ENCODE measurements at places on chromosomes 7 and 10. TPM values are rescaled to one million over a fixed set of nuclear protein-coding genes. Genes with fewer than 3 reads are reported as not detected.
A peak's percentile ranks its signal among the peaks of the same experiment; 100 is the strongest.

Gene TEX47
- not detected for total RNA-seq

Gene GIMAP6
- total RNA-seq = 45.9 TPM

Gene SPAM1
- not detected for total RNA-seq

Gene CNPY1
- not detected for total RNA-seq

Gene CAPZA2
- total RNA-seq = 205 TPM

Gene GATA3
- 0.33 TPM for total RNA-seq

Gene C10orf90
- not detected for total RNA-seq

Gene CHST3
- total RNA-seq = 40.1 TPM

Gene CALHM3
- not detected for total RNA-seq

Gene PTPN20
- 2.3 TPM for total RNA-seq

Gene IFIT1
- 12.2 TPM for total RNA-seq

Gene GRB10
- total RNA-seq = 54.0 TPM

Gene SUV39H2
- 5.0 TPM for total RNA-seq

Gene ADRA2A
- total RNA-seq = 3.5 TPM

- peak; percentile 78 for DNase-seq
Measured at GRCh38 chr10:35716776-35717175, 74.7 kb upstream of the FZD8 start.

DNA sequence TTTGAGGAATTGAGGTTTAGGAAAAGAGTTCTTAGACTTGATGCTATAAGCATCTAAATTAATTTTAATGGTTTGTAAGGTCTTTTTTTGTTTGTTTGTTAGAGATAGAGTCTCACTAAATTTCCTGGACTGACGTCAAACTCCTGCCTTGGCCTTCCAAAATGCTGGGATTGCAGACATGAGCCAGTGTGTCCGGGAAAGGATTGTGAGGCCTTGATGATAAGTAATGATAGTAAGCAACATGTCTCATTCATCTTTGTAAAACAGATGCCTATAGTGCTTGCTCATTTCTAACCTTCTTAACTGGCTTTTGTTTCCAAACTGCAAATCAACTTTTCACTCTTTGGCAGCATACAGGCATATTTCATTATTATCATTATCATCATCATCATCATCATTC lies 176.0 kb upstream of the KCND2 start:
- DNase-seq = no peak

GRCh38 chr7:5554287-5554610 lies 130.6 kb upstream of the TNRC18 start:
- DNase-seq = no peak

- no peak for DNase-seq
Measured at GRCh38 chr7:33421429-33421828, 292.1 kb downstream of the BBS9 start.

DNA sequence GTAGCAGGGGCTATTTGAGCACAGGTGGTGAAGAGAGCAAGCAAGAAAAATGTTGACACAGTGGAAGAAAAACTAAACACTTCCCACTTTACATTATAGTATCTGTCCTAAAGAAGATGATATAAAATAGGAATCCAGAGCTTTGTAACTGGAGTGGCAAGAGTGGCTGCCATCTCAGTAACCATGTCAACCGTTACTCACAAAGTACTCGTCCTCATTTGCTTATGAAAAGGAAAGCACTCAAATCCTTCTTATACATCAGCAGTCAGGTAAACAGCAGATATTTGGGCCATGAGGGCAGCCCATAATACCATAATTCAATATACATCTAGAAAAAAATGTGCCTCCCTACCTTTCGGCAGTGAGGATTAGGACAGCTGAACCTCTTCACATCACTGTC lies 70.1 kb downstream of the RNF216 start:
- no peak for DNase-seq

DNA sequence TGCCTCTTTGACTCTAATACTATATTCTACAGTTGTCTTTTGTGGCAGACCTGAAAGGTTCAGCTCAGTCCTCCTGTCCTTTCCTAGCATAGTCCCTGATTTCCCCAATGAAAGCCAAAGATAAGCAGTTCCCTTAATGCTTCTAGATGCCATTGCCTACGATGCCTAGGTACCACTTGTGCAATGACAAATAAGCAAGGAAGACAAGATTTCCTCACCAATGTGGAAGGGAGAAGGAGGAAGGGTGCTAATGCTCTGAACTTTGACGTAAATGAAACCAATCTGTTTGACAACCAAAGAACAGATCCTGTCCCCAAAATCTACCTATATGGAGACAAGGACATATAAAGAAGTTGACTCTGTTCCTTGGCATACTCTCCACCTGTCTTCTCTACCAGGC lies 393.3 kb downstream of the KCNMA1 start:
- no peak for DNase-seq

DNA sequence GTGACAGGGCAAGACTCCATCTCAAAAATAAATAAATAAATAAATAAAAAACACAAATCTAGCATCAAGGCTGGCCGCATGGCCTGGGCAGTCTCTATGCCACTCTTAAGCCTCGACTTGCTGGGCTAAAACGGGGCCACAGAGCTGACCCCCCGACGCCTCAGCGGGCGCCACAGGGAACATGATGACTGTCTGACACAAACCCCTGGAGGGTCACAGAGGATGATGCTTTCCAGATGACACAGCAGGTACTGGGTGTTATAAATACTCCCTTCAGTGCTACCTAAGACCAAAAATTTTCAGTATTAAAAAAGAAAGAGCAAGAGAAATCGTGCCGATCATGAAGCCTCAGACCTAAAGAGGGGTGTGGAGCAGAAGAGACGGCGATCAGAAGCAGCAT lies 176.8 kb downstream of the MAD1L1 start:
- DNase-seq = no peak

GRCh38 chr10:1162481-1163203 lies 106.5 kb downstream of the WDR37 start:
- DNase-seq = no peak

DNA sequence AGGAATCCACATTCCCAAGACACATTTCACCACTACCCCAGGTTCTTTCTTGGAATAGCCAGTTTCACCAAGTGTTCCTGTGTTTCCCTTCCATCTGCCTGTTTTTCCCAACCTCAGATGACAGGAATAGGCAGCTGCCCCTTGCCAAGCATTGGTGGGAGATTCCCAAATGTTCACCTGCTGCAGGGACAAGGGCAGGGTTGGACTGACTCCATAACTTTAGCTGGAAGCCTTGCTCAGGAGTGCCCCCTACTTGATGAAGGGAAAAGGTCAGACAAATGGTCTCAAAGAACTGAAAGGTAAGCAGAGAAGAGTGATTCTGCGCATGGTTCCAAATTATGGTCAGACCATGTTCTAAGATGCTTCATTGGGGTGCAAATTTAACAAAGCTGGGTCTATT lies 45.1 kb upstream of the LYZL1 start:
- DNase-seq = no peak

DNA sequence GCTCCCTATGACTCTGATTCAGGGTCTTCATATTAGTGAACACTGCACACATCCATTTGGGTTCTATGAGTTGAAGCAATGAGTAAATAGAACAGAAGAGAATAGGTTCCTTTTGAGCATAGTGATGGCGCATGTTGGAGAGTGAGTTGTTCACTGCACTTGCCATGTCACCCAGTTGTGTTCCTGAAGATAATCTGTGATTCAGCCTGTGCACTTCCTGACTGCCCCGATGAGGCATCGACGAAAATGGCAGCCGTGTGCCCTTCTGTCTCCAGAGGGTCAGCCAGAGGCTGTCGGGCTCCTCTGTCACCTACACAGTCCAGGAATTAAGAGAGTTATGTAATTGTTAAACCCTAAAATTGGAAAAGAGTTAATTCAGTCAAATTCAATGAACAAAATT lies 94.7 kb downstream of the GALNT11 start:
- peak; percentile 42 for DNase-seq

DNA sequence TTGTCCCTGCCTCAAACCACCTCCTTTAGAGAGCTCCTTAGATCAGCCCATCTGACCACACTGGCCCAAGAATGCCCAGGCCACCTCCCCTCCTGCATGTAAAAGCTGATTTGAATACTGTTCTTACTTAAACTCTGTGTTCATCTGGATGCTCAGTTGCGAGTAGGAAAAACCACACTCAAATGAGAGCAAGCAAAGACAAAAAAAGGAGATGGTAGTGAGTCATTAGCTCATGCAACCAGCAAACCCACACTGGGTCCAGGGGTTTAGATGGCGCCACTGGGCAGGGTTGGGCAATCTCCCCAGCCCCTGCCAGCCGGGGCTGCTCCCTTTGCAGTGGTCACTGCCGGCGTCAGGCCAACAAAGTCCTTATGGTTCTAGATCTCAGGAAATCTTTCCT lies 32.7 kb downstream of the TSPAN15 start:
- DNase-seq = no peak

GRCh38 chr7:5797716-5798115 lies 16.3 kb upstream of the RNF216 start:
- DNase-seq = no peak

GRCh38 chr7:48363174-48363573 lies 191.9 kb downstream of the ABCA13 start:
- no peak for DNase-seq

DNA sequence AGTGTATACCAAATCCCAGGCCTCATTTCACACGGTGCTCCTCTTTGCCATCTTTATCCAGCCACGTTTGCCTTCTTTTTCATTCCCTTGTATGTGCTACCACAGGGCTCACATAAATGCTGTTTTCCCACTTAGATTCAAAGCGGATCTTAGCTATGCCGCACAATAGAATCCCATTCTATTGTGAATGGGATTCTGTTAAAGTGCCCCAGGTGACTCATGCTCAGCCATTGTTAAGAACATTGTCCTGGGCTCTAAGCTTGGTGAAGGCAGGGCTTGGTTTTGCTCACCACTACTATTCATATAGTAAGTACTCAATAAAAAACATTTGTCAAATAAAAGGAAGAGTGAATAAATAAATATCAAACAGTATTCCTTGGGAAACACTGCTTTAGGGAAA lies 72.3 kb upstream of the PHYHIPL start:
- DNase-seq = no peak

DNA sequence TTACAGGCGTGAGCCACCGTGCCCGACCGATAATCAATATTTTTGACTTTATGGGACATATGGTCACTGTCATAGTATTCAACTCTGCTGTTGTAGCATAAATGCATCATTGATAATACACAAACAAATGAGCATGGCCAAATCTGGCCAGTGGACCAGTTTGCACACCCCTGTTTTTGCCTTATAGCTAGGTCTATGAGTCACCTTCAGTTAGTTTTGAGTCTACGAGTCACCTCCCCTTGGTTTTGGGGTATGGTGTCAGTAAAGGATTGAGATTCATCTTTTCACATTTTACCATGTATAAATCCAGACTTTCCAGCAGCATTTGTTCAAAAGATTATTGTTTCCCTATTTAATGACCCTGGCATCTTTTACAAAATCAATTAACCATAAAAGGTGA lies 362.5 kb upstream of the NRP1 start:
- no peak for DNase-seq

- no peak for DNase-seq
Measured at GRCh38 chr7:25429731-25430130, 201.4 kb upstream of the NPVF start.

GRCh38 chr7:106480161-106480579 lies 180.8 kb downstream of the CCDC71L start:
- DNase-seq = no peak

DNA sequence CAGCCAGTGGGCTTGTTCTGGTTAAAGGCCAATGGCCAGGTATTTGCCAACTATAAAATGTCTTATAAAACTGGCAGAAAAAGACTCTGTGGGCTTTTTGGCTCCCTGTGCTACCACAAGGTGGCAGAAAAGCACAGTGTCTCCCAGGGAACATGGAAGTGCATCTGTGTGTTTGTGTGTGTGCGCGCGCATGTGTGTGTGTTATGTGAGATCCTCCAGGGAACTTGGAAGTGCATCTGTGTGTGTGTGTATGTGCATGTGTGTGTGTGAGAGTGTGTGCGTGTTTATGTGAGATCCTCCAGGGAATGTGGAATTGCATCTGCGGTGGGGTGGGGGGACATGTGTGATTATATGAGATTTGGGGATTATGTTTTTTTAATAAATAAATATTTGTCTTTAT lies 30.2 kb upstream of the ABI1 start:
- DNase-seq = peak; percentile 79

GRCh38 chr10:11353006-11353896 lies 258.2 kb downstream of the USP6NL start:
- DNase-seq = no peak

GRCh38 chr7:91127959-91128358 lies 136.3 kb upstream of the FZD1 start:
- no peak for DNase-seq

- DNase-seq = no peak
Measured at GRCh38 chr10:131787961-131788360, 112.8 kb upstream of the PPP2R2D start.

DNA sequence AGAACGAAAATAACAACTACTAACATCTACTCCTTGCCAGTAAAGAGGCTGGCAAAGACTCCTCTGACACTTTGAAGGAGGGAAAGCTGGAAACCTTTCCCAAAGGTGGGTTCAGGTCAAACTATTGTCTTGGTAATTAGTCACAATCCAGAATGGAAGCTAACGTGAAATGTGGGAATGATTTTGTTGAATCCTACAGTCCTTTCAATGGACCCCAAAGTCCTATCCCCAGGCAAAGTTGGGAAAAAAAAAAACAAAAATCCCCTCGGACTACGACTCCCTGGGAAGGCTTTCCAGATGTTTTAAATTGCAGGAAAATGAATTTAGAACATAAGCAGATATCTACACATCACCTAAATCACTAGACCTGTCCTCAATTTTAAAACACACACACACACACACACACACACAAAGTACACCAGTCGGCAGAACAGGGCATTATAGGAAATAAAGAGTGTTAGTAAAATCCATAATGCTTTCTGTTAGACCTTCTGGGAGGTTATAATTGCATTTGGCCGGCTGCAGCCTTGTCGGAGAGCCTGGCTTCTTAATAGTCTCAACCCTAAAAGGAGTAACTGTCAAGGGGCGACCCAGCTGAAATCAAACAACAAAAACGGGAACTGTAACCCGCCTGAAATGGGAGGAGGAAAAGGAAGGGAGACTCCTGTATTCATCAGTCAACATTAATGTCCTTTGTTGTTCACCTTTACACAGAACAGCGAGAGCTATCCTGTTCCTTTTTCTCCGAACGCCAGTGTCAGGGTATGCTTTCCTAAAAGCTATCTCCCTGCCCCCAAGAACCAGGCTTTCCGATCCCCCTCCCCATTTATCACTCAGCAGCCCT lies 1.5 kb downstream of the DOCK4 start:
- DNase-seq = no peak

DNA sequence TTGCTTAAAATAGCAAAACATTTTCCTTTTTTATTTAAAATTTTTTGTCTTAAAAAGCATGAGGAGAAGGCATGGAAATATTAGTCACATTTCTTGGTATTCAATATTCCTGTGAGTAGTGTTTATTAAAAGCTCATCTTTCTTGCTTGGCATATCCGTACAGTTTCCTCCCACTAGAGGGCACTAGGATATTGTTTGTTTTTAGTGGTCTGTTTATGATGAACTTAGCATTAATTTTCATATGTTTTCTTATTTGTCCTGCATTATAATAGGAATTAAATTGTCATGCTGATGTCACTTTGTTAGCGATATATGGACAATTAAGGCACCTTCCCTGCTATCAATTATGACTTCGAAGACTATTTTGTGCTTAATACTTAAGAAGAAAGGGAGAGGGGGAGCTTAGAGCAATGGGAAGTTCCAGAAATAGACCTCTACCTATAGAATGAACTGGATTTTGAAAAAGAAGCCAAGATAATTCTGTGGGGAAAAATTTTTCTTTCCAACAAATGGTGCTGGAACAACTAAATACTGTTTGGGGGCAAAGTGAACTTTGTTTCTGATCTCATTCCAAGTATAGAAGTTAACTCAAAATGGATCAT lies 91.0 kb upstream of the STRIP2 start:
- no peak for DNase-seq
